LHCN-M2 (cell line): ENCODE measurements at places on chromosomes 7 and 10. TPM values are rescaled to one million over a fixed set of nuclear protein-coding genes. Genes with fewer than 3 reads are reported as not detected.

DNA sequence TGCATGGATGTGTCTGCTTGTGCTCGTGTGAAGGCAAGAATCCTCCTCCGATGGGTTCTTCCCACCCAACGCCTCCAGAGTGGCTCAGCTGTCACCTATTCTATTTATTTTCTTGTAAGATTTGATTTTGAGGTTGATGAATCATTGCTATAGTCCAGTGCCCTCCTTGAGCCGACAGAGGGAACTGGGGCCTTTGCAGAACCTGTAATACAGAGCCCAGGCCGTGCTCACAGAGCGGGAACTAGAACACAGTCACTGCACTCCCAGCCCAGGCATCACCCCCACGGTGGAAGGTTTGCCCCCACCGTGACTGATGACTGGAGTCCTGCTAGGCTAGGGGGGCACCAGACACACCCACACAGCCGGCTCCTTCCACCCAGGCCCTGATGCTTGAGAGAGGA, 2.0 kb downstream of the RARRES2 start:
- peak; percentile 80 for DNase-seq

DNA sequence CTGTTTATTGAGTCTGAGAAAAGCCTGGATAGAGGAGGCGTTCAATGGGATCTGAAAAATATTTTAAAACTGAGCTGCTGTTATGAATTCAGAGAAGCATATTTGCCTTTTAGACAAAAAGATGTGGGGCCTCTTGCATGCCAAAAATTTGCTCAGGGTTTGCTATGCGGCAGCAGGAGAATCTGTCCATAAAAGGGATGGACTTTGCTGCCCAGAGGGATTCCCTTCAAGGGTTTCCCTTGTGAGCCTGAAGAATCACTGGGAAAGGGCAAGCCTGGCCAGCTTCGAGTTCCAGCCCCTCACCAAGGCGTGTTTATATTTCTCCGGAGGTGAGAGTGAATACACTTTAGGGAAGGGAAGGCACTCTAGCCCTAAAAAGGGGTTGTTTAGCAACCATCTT, 55.5 kb upstream of the CALD1 start:
- no peak for DNase-seq

GRCh38 chr10:70312972-70313371, 29.2 kb upstream of the NPFFR1 start:
- no peak for DNase-seq

- no peak for DNase-seq
Observed at GRCh38 chr10:97771913-97772823, at the start of gene SFRP5. SFRP5 (minus strand) TSS chr10:97771999; CDS start chr10:97771833, 166 bp downstream.

DNA sequence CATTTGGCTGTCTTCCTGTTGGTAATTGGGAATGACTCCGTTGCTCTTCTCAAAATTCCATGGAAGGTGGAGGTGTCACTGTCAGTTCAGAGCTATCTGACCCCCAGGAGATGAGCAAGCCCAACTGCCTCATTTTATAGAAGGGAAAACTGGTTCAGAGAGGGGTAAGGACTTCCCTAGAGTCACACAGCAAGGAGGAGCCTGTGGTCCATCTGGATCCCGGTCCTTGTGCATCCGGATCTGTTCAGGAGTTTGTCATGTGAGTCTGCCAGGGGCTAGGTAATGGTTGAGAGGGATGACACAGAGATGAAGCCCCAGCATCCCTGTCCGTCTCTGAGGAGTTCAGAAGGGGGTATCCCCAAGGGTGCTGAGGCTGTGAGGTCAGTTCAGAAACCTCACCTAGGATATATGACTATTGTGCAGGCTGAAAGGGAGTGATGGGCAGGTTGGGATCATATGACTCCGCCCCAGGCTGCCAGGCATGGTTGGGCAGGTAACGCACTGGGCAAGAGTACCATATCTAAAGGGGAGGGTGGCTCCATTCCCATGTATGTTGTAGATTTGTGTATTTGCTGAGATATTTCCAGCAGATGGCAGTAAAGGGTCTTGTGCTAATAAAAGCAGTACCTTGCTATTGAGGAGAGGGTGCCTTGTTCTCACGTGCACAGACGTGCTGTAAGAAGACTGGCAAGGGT, 16.0 kb upstream of the SLC29A3 start:
- peak; percentile 45 for DNase-seq

DNA sequence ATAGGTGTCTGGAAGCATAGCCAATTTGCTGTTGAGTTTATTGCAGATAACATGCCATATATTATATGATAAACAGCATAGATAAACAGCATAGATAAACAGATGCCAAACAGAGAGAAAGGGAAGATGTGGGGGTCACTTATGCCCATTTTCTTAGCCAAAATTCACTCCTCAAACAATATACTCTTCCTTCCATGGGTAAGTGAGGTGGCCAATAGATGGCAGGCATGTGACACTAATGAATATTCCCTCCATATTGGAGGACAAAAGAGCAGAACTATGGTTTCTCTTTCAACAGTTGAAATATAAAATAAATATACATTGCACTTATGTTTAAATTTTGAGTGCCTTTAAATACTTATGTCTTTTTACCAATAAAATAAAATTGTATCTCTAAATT, 1212.8 kb downstream of the REEP3 start:
- DNase-seq: peak; percentile 11

DNA sequence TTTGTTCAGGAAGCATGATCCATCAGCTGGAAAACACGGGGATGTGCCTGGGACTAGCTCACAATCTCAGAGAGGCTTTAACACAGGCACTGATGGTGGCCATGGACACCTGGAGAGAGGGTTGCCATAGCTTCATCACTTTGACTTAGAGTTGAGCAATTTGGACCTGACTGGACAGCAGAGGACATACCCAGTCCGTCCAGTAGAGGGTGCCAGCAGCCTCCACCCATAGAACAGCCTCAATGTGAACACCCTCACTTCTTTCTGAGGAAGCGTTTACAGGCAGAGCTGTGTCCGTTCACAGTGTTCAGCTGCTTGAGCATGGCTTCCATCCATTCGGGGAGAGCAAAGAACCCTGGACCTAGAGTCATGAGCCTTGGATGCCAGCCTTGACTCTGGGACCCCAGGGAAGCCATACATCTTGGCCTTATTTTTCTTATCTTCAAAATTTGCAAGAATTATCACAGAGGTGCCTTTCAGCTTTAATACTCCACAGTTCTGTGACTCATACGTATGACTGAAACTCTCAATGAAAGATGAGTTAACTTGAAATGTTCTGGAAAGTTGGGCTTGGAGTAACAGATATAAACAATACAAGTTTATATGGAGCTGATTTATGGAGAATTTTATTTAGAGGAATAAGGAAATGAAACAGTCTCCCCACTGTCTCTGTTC, 302.9 kb upstream of the PODXL start:
- peak; percentile 45 for DNase-seq

The PSAP gene
- 380 and 455 TPM in 2 replicates for total RNA-seq

The PRKAR2B gene
- total RNA-seq: 0.06 and 0.26 TPM in 2 replicates
